ENCODE measurements at places on chromosomes 1 and 21. TPM values are rescaled to one million over a fixed set of nuclear protein-coding genes. Genes with fewer than 3 reads are reported as not detected.

- H3K27me3 ChIP-seq: no peaks in the 10 kb centered on the region
- H3K36me3 ChIP-seq: no peaks in the 10 kb centered on the region
- no peak overlapping the region for H3K4me3 ChIP-seq
- no peaks in the 10 kb centered on the region for H3K4me1 ChIP-seq
Measured at GRCh38 chr21:19458295-19458694, 1054.7 kb upstream of the TMPRSS15 start.

- H3K27me3 ChIP-seq: no peaks in the 10 kb centered on the region
- H3K4me3 ChIP-seq: no peak overlapping the region
- H3K4me1 ChIP-seq: peaks cover 4% of the 10 kb centered on the region
Measured at GRCh38 chr1:15173863-15174614, 20.5 kb downstream of the TMEM51 start.

GRCh38 chr1:167629681-167630567 lies at the start of gene RCSD1:
Gene RCSD1 (plus strand): TSS chr1:167630232. CDS start chr1:167630424, 192 bp downstream.
- no peak for DNase-seq
- peaks cover 66% of the 10 kb centered on the region for H3K4me1 ChIP-seq
- no peaks in the 10 kb centered on the region for H3K27me3 ChIP-seq
- peak within 1 kb of the TSS; percentile 84 for H3K4me3 ChIP-seq
- peak within 1 kb of the TSS; percentile 94 for H3K27ac ChIP-seq

PAPPA2 gene
- polyA plus RNA-seq: not detected

DNA sequence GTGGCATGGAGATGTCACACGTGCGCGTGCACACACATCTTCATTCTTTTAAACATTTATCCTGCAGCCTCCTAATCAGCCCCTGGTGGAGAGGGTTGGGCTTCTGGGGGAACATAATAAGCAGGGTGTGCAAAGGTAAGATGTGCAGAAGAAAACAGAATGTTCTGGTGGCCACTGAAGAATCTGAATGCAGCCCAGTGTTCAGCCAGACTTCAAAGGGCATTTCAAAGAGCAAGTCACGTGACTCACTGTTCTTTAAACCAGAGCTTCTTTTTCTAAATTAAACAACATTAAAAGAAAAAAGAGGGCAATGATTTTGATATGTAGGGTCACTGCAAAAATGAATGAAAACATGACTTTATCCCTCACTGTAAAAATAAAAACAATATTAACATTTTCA lies 89.8 kb downstream of the ABCA4 start:
- no peak overlapping the region for H3K27ac ChIP-seq
- H3K4me3 ChIP-seq: no peak overlapping the region
- no peaks in the 10 kb centered on the region for H3K4me1 ChIP-seq
- DNase-seq: no peak
- no peaks in the 10 kb centered on the region for H3K36me3 ChIP-seq

GRCh38 chr1:8892026-8892425 lies 13.5 kb upstream of the ENO1 start:
- no peaks in the 10 kb centered on the region for H3K36me3 ChIP-seq
- peaks cover 47% of the 10 kb centered on the region for H3K4me1 ChIP-seq
- H3K27me3 ChIP-seq: no peaks in the 10 kb centered on the region
- H3K4me3 ChIP-seq: no peak overlapping the region
- DNase-seq: no peak

DNA sequence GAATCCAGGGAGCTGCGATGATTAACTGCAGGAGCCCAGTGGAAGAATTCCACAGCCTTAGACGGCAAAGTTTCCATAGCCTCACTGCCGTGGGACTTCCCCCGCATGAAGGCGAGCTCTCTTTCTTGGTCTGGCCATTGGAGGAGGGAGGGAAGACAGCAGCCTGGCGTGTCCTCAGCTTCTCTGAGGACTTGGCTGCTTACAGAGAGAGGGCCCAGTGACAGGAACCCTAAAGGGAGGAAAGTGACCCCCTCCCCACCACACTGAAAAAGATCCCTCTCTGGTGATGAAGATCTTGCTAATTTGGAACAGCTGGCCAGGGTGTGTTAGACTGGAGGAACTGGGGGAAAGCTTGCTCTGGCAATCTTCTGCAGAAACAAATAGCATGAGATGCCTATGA lies 41.0 kb downstream of the ATP2B4 start:
- no peaks in the 10 kb centered on the region for H3K27me3 ChIP-seq
- DNase-seq: no peak
- no peak overlapping the region for H3K4me3 ChIP-seq
- peaks cover 65% of the 10 kb centered on the region for H3K36me3 ChIP-seq
- no peak overlapping the region for H3K27ac ChIP-seq

DNA sequence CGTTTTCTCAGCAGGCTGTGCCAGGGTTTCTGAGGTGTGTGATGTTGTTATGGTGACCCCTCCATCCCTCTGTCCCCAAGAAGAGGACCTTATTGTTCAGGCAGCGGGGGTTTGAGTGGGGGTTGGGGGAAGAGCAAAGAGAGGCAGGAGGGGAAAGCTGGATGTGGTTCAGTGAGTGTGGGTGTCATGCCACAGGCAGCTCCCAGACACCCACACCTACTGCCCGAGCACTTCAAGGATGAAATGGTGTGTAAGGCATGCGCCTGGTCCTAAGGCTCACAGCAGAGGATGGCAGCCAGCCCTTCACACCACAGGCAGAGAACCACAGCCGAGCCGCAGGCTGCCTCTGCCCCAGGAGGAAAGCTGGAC lies 49.9 kb upstream of the STUM start:
- H3K36me3 ChIP-seq: no peaks in the 10 kb centered on the region
- H3K4me3 ChIP-seq: no peak overlapping the region
- no peak for DNase-seq

GRCh38 chr1:14138687-14139086 lies 438.7 kb downstream of the PRDM2 start:
- H3K27ac ChIP-seq: no peak overlapping the region
- H3K36me3 ChIP-seq: no peaks in the 10 kb centered on the region
- DNase-seq: no peak
- H3K4me1 ChIP-seq: no peaks in the 10 kb centered on the region

GRCh38 chr1:153652805-153653500 lies 5.5 kb upstream of the SNAPIN start:
- H3K4me3 ChIP-seq: no peak overlapping the region
- H3K36me3 ChIP-seq: no peaks in the 10 kb centered on the region
- peak; percentile 60 for DNase-seq
- peaks cover 17% of the 10 kb centered on the region for H3K4me1 ChIP-seq

- no peak overlapping the region for H3K4me3 ChIP-seq
- no peak for DNase-seq
- no peaks in the 10 kb centered on the region for H3K4me1 ChIP-seq
- H3K27ac ChIP-seq: no peak overlapping the region
Measured at GRCh38 chr1:30036666-30037065, 686.7 kb downstream of the MATN1 start.

KRTAP11-1 gene
- polyA plus RNA-seq: not detected

DNA sequence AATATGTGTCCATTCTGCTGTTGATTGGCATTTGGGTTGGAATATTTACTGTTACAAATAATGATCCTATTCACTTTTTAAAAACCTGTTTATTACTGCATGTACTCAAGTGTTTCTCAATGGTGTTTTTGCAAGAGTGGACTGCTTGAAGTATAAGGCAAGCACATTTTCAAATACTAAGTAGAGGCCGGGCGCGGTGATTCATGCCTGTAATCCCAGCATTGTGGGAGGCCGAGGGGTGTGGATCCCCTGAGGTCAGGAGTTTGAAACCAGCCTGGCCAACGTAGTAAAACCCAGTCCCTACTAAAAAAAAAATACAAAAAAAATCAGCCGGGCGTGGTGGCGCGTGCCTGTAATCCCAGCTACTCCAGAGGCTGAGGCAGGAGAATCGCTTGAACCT lies 276.9 kb upstream of the ADGRL4 start:
- H3K27me3 ChIP-seq: no peaks in the 10 kb centered on the region
- DNase-seq: no peak
- no peaks in the 10 kb centered on the region for H3K36me3 ChIP-seq
- no peaks in the 10 kb centered on the region for H3K4me1 ChIP-seq

All from CD14-positive monocyte (primary cell).